Naive thymus-derived CD4-positive, alpha-beta T cell (primary cell): ENCODE measurements at places on chromosomes 3 and 15. TPM values are rescaled to one million over a fixed set of nuclear protein-coding genes. Genes with fewer than 3 reads are reported as not detected.

Gene TMIE
- 5.6 TPM for polyA plus RNA-seq

DNA sequence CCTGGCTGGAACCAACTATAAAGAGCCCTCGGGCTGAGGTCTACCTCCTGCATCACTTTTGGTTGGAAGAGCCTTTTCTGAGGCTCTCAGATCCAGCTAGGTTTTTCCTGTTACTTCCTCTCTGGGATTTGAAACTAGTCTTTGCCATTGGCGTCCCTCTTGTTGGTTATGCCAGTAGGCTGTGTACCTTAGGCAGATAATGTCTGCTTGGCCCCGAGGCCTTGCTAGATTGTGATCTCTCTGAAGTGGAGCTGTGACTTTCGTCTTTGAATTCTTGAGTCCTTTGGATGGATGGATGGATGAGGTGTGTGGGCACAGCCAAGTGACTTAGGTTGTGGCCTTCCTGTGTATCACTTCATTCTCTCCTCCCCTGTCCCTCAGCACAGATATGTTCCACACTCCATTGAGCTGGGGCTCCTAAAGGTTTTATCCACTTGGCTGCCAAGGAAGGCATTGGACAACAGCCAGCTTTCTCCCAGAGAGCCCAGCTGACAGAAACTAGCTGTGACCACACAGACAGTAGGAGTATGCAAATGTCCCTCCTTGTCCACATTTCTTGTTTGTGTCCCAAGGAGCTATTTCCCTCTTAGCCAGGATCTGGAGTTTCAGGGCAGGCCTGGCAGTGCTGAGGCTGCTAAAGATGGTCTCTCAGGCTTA, 7.9 kb upstream of the DNAJC17 start:
- H3K27me3 ChIP-seq: no peaks in the 10 kb centered on the region
- no peak overlapping the region for H3K4me3 ChIP-seq
- no peaks in the 10 kb centered on the region for H3K4me1 ChIP-seq

DNA sequence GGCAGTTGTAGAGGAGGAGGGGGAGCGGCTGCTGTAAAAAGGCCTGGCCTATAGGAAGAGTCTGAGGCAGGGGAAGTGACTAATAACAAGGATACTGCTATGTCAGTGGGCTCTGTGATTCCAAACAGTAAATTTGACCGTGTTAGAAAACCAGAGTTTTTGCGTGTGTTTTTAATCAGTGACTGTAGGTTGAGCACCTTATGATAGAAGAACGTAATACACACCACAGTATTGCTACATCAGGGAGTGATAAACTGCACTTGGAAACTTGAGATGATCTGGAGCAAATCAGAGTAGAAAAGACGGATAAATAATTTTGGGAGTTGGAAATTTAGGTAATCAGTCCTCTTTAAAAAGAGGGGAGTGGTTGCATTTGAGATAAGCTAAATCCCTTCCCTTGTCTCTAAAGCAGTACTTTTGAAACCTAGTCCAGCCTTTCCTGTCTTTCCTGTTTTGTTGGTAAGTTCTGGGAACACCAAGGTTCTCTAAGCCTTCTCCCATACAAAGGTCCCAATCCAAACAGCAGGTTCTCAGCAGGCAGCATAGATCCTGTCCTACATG, 130.5 kb upstream of the NR2E3 start:
- no peak overlapping the region for H3K4me3 ChIP-seq
- no peaks in the 10 kb centered on the region for H3K27me3 ChIP-seq
- H3K4me1 ChIP-seq: no peaks in the 10 kb centered on the region
- H3K36me3 ChIP-seq: no peaks in the 10 kb centered on the region

- H3K27me3 ChIP-seq: no peaks in the 10 kb centered on the region
- no peaks in the 10 kb centered on the region for H3K36me3 ChIP-seq
- H3K4me1 ChIP-seq: no peaks in the 10 kb centered on the region
Observed at GRCh38 chr3:134328846-134329245, 45.4 kb downstream of the AMOTL2 start.

Gene MYO5A
- polyA plus RNA-seq: 4.2 TPM
